ENCODE measurements at places on chromosomes 5 and 9.

DNA sequence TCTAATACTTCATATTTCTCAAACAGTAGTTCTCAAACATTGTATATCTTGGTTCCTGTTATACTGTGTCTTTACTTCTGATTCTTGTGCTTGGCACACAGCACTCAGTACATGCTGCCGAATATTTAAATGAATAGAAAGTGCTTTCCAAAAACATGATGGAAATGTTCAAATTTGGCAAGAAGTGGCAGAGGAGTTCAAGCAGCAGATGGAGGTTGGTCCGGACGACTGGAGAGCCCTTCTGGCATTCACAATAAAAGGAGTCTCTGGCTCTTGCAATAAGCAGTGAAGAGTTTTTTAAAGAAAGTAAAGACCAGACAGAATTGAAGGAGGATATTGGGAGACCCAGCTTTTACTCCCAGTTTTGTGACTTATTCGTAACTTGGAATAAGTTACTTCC lies 36.3 kb downstream of the TSTD2 start:
- DNase-seq = no peak

DNA sequence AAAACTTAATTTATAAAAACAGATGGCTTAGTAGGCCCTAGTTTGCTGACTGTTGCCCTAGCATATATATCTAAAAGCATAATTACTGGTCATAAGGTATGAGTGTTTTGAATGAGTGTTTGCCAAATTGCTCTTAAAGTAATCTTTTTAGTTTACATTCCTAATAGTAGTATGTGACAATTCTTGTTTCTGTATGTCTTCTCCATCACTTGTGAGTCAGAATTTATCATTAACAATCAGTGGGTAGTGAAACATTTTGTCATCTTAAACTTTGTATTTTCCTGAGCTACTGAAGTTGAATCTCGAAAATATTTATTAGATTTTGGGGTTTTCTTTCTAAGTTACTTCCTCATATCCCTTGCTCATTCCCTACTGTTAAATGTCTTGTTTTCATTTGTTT lies 49.6 kb downstream of the APC start:
- no peak for DNase-seq

GRCh38 chr9:121958530-121958929 lies 134.6 kb downstream of the TTLL11 start:
- DNase-seq = peak; percentile 54

DNA sequence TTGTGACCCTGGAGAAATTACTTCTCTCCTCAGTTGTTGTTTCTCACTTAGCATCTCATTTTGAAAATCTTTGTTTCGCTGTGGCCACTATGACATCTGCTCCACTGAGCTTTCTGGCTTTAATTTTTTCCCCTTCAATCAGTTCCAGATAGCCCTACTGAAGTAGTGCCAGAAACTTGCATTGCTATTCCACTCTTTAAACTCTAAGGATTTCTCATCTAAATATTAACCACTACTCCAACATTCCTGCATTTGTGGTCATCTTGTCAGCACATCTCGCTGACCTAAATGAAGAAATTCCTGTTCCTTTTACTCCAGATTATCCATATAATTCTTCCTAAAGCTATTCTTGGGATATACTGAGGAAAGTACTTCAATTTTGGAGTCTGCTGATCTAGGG lies 15.3 kb upstream of the NOL6 start:
- DNase-seq = no peak

DNA sequence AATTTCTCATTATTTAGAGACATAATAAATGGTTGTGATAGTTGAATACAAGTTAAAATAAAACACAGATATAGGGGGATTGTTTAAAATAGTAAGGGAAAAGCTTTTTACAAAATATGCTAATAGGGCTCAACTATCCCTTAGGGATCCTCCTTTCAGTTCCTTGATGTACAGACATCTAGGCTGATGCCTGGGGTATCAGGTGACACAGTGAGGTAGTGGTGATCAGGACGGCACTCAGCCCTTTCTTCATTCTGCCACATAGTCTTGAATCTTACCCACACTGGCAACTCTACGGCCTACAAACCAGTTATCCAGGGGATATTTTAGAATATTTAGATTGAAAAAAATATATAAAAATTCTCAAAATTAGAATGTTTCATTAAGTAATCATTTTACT lies 12.5 kb upstream of the SLC35D2 start:
- DNase-seq = no peak

DNA sequence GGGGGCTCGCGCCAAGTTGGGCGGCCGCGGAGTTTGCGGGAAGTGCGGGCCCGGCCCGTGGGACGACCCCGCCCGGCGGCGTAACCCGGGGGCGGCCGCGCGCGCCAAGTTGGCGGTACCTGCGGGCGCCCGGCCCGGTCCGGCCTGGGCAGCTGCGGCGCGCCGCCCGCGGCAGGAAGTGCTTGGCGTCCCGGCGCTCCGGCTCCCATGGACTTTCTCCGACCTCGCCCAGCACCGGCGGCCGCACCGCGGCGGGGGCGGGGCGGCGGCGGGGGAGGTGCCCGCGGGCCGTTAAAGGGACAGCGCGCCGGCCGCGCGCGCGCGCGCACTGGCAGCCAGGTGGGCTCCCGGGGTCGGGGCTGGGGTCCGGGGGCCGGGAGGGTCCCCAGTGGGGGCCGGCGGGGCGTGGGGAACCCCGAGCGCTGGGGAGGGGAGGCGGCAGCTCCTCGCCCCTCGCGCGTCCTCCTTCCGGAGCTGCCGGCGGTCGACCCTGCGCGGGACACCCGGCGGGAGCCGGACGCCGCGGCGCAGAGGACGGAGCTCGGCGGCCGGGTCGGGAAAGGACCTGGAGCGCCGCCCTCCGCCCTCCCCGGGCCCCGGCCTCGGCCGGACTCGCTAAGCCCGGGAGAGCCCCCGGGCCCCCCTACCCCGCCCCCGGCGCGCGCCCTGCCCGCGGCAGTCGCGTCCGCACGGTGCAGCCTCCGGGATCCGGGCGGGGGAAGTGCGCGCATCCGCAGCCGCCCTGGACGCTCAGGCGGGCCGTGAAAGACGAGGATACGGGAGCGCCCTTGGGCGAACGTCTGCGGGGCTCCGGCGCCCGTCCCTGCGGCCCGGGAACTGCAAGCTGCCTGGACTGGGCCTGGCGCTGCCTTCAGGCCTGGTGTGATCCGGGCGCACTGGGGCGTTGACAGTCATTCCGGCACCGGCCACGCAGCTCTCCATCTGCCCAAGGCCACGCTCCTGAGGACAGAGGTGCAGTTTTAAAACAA lies at the start of gene NACC2:
Gene NACC2 (minus strand): TSS at position 220 of the 989 bp plus-strand sequence. CDS start 44,768 bp downstream, outside the sequence.
- DNase-seq = peak; percentile 66

- DNase-seq = no peak
Observed at GRCh38 chr5:133618141-133618540, 5.8 kb upstream of the FSTL4 start.

DNA sequence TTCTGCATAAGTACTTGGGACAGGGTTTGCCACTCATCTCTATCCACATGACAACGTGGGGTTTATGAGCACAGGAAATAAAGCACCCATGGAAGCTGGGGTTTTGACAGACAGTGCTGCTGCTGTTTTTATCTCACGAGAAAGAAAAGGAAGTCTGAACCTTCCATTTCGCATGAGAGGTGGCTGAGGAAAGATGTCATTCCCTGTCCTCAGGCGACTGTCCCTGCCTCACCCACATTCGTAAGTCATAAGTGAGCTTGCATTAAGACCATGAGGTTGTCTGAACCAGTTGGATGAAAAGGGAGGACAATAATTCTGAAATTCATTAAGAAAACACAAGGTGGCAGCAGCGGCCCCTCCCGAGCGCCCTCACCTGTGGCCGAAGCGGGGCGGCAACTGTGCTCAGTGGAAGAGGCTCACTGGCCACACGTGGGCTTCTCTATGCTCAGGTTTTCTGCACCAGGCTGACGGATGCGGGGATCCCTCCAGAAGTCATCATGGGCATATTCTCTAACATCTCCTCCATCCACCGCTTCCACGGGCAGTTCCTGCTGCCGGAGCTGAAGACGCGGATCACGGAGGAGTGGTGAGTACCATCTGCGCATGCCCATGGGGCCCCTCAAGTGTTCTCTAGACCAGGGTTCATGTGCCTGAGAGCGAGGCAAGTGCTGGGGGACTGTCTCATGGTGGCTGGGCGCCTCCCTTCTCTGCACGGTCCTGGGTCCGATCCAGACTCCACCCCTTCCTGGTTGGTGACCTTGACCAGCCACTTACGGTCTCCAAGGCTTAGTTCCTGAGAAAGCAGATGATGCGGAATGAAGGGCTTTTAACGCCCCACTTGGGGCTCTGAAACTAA lies 54.7 kb upstream of the SUSD3 start:
- peak; percentile 40 for DNase-seq

GRCh38 chr9:4315582-4316215 lies 15.8 kb upstream of the GLIS3 start:
- peak; percentile 56 for DNase-seq

- DNase-seq = no peak
Observed at GRCh38 chr5:117245130-117245529, 670.5 kb upstream of the SEMA6A start.

- no peak for DNase-seq
Observed at GRCh38 chr9:129435988-129436717, 184.7 kb downstream of the C9orf50 start.

Measured in RPMI7951 (cell line).